ENCODE measurements at places on chromosomes 5 and 9.

- DNase-seq, result no peak
These were observed 58.1 kb downstream of the OXCT1 start for GRCh38 chr5:41812156-41812555.

- no peak for DNase-seq
These were observed 3.0 kb downstream of the FLT4 start for GRCh38 chr5:180646289-180646962.

- no peak for DNase-seq
These were observed 67.9 kb upstream of the PRR16 start for GRCh38 chr5:120396186-120396585.

DNA sequence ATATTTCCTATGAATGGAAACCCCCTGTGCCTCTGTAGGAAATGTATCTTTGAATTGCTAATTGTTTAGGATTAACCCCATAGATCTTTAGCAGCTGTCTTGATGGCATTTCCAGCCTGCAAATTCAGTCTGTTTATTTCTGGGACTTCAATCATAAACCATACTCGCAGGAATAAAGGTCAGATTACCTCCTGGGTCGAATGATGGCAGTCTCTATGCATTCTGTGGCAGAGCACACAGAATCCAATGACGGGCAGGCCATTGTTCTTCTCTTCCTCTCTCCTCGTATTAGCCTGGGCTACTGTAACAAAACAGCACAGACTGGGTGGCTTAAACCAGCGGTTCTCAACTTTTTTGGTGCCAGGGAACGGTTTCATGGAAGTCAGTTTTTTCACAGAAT, 199.9 kb downstream of the PCSK5 start:
- no peak for DNase-seq

DNA sequence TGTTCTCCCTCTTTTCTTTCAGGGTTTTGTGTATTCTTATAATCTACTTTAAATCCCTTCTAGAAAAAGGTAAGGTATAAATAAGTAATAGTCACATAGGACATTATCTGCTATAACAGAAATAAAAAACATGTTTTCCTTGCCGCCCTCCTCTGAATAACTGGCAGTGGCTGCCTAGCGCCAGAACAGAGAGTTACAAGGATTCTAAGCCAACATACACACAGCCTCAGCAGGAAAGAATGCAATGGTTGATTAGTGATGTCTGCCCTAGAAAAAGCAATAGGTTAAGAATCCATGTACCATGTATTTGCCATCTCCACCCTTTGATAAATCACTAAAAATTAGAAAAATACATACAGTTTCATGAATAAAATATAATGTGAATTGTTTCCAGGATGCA, 4.9 kb downstream of the MED27 start:
- DNase-seq, result no peak

GRCh38 chr9:130483371-130483971, 38.7 kb downstream of the ASS1 start:
- DNase-seq, result no peak

GRCh38 chr5:55022450-55022849, 1.6 kb upstream of the GZMK start:
- DNase-seq, result no peak

- DNase-seq, result no peak
These were observed 34.7 kb upstream of the ADRB2 start for GRCh38 chr5:148791696-148792095.

- no peak for DNase-seq
These were observed 34.5 kb upstream of the SAP30L start for GRCh38 chr5:154411338-154411737.

DNA sequence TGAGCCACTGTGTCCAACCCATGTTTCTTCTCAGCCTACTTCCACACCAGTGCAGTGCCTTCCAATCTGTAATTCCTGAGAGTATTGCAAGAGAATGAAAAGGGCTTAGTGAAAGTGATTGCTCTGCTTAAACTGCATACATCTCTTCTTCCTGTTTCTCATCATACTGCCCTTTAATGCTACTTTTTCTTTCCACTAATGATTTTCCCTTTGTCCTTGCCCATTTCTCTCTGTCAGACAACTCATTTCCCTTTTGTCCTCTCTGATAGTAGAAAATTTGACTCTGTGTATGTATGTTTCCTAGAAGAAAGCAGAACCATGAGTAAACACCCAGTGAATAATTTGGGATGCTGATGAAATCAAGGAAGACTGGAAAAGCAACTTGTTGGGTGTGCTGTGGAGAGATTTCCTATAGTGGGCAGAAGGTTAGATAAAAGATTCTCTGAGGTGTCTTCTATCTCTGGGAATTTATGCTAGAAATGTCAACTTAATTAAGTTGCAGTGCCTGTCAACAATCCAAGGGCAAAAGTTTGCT, 102.2 kb upstream of the CHD1 start:
- no peak for DNase-seq

- no peak for DNase-seq
These were observed 28.0 kb downstream of the DNAI1 start for GRCh38 chr9:34486572-34486971.

GRCh38 chr5:132310141-132310834, 16.1 kb downstream of the SLC22A4 start:
- DNase-seq, result no peak

GRCh38 chr5:159727167-159727566, 189.1 kb upstream of the ADRA1B start:
- DNase-seq, result no peak

- DNase-seq, result no peak
These were observed 9.3 kb downstream of the SH3RF2 start for GRCh38 chr5:145945620-145946111.

- no peak for DNase-seq
These were observed 31.0 kb upstream of the HMCN2 start for GRCh38 chr9:130234340-130235260.

- no peak for DNase-seq
These were observed 20.4 kb upstream of the NTNG2 start for GRCh38 chr9:132141344-132141947.

GRCh38 chr9:129058965-129059795, 21.7 kb upstream of the DOLPP1 start:
- DNase-seq, result no peak

DNA sequence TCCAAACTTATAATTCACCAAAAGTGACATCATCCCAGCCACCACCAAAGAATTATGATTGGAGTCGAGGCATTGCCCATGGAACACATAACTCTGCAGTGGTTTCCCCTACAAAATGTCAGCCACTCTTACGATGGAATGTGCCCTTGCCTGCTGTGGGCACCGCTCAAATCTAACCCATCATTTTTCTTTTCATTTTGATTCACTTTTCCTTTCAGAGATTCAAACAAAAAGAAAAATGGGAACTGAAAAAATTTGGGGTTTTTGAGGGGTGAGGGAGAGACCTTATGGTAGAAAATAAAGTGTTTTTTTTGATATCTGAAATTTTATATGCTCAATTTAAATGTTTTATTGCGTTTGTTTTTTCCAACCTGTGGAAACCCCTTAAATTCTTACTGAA, 28.1 kb downstream of the SMARCA2 start:
- DNase-seq, result no peak

DNA sequence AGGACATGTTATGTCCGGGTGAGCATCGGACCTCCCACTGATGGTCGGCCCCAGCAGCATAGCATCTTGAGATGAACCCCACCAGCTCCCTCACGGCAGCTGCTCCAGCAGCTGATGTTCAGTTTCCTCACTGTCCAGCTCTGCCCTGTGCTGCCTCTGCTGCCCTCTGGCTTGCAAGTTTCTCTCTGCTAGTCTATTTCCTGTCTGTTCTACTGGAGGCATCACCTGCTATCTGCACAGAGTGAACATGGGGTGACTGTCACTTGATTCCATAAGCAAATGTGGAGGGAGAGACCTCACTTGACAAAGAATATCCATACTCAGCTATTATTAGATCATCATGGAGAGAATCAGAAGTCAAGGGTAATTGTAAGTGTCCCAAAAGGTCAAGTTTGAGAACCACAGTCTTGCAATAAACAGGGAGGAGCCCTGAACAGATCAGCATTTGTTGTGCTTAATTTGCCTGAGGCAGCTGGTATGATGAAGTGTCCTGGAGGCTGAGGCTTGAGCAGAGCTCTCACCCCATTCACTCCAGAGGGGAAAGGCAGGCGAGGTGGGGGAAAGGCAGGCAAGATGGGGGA, 702.8 kb downstream of the SEMA5A start:
- DNase-seq, result no peak

- no peak for DNase-seq
These were observed 130.0 kb downstream of the LHFPL2 start for GRCh38 chr5:78518365-78519197.

Measured in NAMALWA (cell line).